ENCODE measurements at places on chromosomes 5 and 9. TPM values are rescaled to one million over a fixed set of nuclear protein-coding genes. Genes with fewer than 3 reads are reported as not detected.

Gene LCP2
- not detected for total RNA-seq

- H3K27me3 ChIP-seq = no peaks in the 10 kb centered on the region
- H3K4me1 ChIP-seq = peaks cover 13% of the 10 kb centered on the region
- peak overlapping the region; percentile 93 for H3K4me3 ChIP-seq
- no peaks in the 10 kb centered on the region for H3K36me3 ChIP-seq
- DNase-seq = no peak
Measured at GRCh38 chr5:90557871-90558270, 726 bp upstream of the ADGRV1 start.

GRCh38 chr9:127981559-127982121 is 851 bp upstream of the EEIG1 start:
- H3K4me3 ChIP-seq = peak overlapping the region; percentile 68
- H3K36me3 ChIP-seq = no peaks in the 10 kb centered on the region
- DNase-seq = no peak
- peak overlapping the region; percentile 35 for H3K27ac ChIP-seq
- H3K4me1 ChIP-seq = peaks cover 7% of the 10 kb centered on the region
- H3K27me3 ChIP-seq = no peaks in the 10 kb centered on the region

DNA sequence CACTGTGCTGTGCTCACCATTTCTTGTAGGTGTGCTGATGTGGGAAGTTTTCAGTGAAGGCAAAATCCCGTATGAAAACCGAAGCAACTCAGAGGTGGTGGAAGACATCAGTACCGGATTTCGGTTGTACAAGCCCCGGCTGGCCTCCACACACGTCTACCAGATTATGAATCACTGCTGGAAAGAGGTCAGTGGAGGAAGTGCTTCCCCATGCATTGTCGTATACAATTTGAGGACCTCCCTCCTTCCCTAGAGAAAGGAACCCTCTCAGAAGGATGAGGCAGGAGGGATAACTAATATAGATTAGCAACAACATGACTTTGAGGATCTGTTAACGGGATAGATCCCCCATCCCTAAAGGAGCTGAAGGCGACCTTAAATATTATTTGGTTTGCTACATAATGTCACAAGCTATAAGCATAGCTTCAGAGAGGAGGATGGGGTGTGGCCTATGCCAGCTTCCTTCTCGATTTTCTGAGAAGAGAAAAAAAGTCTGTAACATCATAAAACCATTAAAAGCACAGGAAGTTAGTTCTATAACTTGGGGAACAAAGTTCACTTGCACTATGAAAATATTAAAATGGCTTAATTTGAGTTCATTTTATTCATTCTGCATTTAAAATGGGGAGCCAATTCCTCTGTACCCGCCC is 17.0 kb upstream of the CYFIP2 start:
- peaks cover 7% of the 10 kb centered on the region for H3K4me1 ChIP-seq
- H3K27me3 ChIP-seq = no peaks in the 10 kb centered on the region
- no peak overlapping the region for H3K27ac ChIP-seq
- DNase-seq = no peak

DNA sequence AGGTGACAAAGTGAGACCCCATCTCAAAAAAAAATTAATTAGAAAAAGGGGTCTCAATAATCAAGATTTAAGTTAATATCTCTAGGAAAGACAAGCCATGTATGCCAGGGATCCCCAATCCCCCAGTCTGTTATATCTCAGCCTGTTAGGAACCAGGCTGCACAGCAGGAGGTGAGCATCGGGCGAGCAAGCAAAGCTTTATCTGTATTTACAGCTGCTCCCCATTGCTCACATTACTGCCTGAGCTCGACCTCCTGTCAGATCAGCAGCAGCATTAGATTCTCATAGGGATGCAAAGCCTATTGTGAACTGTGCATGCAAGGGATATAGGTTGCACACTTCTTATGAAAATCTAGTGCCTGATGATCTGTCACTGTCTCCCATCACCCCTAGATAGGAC is 116.8 kb downstream of the TARS1 start:
- no peaks in the 10 kb centered on the region for H3K27me3 ChIP-seq
- H3K4me3 ChIP-seq = no peak overlapping the region
- no peak for DNase-seq
- no peaks in the 10 kb centered on the region for H3K4me1 ChIP-seq

DNA sequence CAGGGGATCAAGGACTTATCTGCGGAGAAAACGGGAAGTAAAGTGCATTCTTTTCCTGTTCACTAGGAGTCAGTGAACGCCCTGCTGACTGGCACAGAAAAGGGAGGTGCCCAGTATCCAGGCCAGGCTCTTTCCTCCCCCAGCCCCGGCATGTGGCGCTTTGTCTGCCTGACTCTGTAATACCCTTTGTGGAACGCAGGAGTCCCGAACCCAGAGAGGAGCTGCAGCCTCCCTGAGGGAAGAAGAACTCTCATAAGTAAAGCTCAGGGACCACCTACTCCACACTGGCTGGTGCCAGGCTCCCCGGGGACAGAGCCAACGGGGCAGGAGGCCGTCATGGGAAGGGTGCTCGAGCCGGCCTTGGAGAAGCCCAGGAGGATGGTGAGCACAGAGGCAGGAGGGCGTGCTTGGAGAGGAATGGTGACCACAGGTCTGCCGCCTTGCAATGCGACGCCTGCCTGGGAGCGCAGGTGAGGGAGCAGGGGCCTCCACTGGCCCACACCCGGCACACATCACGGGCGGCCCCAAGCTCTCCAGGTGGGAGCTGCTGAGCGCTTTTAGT is 31.5 kb downstream of the VAV2 start:
- no peaks in the 10 kb centered on the region for H3K27me3 ChIP-seq
- no peak overlapping the region for H3K4me3 ChIP-seq
- H3K4me1 ChIP-seq = peaks cover 9% of the 10 kb centered on the region
- DNase-seq = no peak
- H3K27ac ChIP-seq = no peak overlapping the region
